ENCODE measurements at places on chromosomes 2 and 18.
A peak's percentile ranks its signal among the peaks of the same experiment; 100 is the strongest.

- DNase-seq: no peak
These were observed 8.2 kb downstream of the TRPM8 start for GRCh38 chr2:233925402-233925801.

- no peak for DNase-seq
These were observed 69.0 kb downstream of the CTAGE1 start for GRCh38 chr18:22348521-22349316.

GRCh38 chr18:3612315-3612714 is 162.3 kb downstream of the TGIF1 start:
- no peak for DNase-seq

GRCh38 chr2:120441744-120442471 is 96.0 kb downstream of the INHBB start:
- no peak for DNase-seq

DNA sequence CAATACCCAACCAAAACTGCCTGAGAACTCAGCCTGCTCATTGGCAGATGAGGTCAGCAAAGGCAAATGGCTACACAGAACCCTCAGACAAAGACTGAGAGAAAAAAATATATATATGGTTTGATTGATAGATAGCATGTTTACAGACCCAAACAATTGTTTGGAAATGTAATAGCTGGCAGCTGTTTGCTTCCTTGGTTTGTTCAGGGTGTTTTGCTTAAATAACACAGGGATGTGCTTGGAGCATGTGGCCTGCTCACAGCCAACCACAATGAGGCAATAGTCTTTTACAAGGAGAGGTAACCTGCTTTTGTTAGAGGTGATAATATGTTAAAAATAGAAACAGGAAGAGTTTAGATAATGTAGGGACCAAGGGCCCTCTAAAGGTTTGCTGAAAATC is 84.5 kb downstream of the PDK1 start:
- DNase-seq: no peak

- DNase-seq: no peak
These were observed 1.5 kb downstream of the DAPL1 start for GRCh38 chr2:158796652-158797051.

DNA sequence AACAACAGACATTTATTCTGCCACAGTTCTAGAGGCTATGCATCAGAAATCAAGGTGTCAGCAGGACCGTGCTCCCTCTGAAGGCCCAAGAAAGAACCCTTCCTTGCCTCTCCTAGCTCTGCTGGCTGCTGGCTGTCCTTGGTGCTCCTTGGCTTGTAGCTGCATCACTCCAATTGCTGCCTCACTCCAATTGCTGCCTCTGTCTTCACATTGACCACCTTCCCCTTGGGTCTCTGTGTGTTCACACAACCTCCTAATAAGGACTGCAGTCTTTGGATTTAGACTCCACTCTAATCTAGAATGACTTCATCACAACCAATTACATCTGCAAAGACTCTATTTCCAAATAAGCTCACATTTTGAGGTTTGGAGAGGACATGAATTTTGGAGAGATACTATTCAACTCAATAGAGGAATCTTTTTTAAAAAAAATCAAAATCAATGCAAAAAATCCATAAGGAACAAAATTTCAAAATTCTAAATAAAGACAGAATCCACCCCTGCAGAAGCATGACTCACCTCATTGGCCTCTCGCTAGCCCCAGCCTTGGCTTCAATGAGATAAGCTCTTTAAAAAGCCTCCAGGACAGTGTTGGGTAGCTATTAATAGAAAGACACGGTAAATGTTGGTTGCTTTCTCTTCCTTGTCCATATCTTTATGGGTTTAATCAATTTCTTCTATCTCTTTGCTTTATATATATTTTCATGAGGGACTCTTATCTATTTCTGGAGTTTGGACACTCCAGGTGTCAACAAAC is 267.6 kb upstream of the MGAT5 start:
- no peak for DNase-seq

DNA sequence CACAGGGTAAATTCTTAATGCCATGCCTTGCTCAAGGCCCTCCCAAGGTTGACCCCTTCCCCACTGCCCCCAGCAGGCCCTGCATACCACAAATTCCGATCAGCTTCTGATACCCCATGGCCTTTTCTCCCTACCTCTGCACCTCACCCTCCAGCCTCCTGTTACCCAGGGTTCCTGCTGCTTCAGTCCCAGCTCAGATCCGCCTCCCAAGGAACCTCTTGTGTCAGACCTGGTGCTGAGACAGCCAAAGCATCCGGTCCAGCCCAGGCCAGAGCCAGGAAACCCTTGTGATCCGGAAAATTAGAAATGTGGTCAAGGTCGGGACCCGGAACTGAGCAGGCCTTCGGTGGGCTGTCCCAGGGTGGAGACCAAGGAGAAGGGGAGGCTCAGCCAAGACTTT is 231.3 kb downstream of the BCL2 start:
- DNase-seq: no peak

GRCh38 chr18:72555968-72556367 is 11.8 kb upstream of the CBLN2 start:
- DNase-seq: no peak

DNA sequence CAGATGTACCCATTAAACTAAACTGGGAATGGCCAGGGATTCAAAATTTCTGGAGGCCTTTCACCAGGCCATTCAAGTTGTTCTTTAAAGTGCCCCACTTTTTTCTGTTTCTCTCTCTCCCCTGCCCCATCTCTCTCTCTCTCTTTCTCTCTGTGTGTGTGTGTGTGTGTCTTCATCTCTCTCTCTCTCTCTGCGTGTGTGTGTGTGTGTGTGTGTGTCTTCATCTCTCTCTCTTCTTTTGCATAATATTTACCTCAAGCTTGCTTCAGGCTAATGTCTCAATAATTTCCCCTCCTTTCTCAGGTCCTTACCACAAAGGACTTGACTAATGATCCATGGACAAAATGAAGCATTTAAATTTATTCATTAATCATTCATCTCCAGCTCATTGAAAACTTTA is 164.2 kb upstream of the KLHL14 start:
- no peak for DNase-seq

DNA sequence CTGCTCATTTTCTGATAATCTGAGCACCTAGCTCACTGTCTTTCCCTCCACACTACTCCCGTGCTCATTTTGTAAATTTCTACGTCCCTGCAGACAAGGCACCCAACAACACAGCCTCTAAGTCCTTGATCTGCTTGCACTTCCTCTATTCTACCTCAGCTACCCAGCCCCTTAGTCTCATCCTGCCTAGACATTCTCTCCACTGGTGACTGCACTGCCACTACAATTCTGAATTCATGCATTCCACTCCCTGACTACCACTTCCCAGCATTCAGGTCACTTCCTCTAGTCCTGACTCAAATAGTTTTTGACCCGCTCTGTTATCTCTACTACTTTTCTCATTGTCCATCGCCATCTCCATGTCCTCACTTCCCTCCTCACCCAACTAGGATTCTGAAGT is 155.7 kb downstream of the DYM start:
- DNase-seq: no peak

DNA sequence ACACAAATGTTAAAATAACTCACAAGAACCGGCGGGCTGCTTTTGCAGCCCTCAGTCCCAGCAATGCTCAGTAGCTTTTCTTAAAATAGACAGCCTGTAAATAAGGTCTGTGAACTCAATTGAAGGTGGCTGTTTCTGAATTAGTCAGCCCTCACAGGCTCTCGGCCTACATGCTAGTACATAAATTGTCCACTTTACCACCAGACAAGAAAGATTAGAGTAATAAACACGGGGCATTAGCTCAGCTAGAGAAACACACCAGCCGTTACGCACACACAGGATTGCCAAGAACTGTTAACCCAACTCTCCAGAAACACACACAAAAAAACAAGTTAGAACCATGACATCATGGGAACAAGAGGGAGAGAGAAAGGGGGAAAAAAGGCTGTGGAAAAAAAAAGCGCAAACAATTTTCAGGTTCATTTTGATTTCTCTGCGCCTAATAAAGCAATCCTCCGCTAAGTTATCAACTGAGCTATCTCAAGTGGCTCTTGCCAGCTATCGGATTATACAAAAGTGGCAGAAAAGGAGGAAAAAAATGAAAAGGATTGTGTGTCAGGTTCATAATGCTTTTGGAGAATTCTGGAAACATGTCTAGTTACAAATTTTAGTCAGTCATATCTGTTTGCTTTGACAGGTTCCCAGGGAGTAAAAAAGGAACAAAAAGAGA is 89.1 kb downstream of the ZEB2 start:
- no peak for DNase-seq

- DNase-seq: no peak
These were observed 640.6 kb downstream of the EPHA4 start for GRCh38 chr2:220931491-220931890.

GRCh38 chr18:23970161-23971096 is 44.1 kb upstream of the TTC39C start:
- no peak for DNase-seq

GRCh38 chr18:41858761-41859555 is 96.1 kb upstream of the PIK3C3 start:
- no peak for DNase-seq

DNA sequence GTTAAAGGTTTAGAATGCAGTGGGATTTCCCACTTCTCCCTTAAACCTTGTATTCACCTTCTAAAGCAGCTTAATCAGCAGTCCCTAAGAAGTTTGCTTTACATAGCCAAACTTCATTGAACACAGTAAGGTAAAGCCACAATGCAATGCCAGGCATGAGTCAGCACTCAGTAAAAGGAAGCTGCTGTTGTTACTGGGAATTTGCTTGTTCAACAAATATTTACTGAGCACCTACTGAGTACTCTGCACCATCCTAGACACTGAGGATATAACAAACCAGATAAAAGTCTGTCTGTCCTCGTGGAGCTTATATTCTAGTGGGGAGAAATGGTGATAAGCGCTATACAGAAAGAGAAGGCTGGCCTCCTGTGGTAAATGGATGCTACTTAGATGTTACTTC is 162.7 kb downstream of the PKP4 start:
- DNase-seq: peak; percentile 35

DNA sequence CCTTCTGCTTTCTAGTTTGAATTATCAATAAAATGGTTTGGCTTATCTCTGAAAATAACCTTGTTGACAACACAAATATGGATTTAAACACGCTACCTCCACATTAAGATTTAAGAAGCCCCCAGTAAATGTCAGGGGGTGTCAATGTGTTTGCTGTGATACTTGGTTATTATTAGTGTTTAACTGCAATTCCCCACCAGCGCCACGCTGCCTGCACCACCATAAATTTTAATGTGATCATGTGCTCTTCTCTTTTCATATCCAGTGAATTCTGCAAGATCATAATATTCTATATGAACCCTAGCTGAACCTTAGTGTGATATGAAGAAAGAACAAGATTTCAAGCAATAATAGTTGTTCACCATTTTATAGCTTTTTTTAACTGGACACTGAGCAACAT is 330.7 kb downstream of the AGPS start:
- no peak for DNase-seq

GRCh38 chr2:17638196-17638743 is 97.8 kb downstream of the VSNL1 start:
- no peak for DNase-seq

DNA sequence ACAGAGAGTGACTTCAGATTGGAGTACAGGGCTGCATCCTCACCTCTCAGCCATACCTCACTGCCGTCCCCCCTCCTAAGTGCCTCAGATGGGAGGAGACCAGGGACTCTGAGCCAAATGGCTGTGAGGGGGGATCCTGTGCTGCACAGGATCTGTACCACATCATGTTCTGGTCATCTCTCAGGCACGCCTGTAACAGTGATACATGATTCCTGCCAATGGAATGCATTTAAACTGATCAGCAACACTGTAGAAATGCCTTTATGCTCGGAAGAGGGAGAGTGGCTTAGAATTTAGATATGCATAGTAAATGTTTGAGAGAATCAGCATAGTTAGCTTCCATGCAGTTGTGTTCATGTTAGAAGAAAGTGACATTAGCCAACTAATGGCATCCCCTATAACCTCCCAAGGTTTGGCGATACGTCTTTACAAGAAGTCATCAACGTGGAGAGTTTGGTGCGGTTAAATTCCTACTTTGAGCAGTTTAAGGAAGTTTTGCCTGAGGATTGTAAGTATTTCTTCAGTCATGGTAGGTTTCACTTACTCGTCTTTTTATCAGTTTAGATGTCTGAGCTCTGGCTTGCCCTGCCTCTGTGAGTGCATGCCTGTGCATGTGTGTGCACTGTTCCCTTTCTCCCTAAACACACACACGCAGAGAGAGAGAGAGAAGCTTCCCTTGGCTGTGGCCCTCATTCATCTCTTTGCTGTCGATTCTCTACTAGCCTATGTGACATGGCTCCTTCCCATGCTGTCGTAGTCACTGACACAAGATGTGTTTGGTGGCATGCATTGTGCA is 40.0 kb downstream of the COA5 start:
- no peak for DNase-seq

DNA sequence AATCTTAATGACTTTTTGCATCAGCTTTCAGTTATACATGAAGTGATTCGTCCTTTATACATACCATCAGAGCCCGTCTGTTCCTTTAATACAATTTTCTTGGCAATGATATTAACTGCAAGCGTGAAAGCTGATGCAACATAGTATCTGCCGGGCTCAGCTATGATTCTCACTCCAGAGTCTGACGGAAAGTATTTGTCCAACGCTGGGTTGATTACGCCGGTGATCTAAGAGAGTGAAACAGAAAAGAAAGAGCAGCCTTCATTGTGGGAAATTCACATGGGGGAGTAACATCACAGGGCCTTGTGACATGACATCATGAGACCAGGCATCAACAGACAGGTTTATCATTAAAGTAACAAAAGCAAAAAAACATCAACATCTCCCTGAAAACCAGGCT is 6.2 kb downstream of the ODC1 start:
- DNase-seq: no peak

GRCh38 chr2:175068534-175068933 is 63.4 kb upstream of the CHN1 start:
- no peak for DNase-seq

GRCh38 chr2:1756456-1756855 is 12.1 kb upstream of the PXDN start:
- no peak for DNase-seq

DNA sequence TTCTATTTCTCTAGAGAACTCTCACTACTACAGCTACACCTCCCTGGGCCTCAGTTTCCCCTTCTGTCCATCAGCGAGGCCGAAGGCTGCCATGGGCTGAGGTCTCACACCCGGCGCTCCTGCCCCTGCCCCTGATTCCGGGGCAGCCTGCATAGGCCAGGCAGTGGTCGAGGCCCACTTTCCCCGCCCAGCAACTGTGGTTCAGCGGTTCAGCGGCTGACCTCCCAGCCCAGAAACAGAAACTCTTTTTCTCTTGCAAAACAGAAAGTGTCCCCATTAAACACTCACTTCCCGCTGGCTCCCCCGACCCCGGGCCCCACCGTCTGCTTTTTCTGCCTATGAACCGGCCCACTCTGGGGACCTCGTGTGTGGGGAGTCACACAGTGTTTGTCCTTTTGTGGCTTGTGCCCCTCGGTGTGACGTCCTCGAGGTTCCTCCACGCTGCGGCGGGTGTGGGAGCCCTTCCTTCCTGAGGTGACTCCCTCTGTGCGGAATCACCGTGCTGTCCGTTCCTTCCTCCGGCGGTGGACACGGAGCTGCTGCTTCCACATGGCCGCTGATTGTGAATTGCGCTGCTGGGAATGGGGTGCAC is 16.0 kb downstream of the PDCD1 start:
- no peak for DNase-seq
